ENCODE measurements at places on chromosomes 11 and 22.
A peak's percentile ranks its signal among the peaks of the same experiment; 100 is the strongest.

- no peak for DNase-seq
Measured at GRCh38 chr11:47434011-47434786, 8.0 kb upstream of the PSMC3 start.

DNA sequence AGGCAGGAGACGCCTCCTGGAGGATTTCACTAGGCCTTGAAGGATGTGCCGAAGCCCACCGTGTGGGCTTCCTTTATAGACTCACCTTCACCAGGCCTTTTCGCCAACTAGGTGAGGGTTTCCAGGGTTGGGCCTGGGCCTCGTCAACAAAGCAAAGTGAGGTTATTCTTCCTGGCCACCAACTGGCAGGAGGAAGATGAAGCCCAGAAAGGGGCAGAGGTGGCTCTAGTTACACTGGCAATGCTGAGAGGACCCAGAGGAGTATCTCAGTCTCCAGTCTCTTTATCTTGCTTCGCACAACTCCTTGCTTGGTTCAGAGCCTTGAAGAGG is 404 bp upstream of the RELT start:
- no peak for DNase-seq

GRCh38 chr11:111408789-111409727 is 30.0 kb upstream of the POU2AF1 start:
- DNase-seq: no peak

- DNase-seq: no peak
Measured at GRCh38 chr11:12459865-12460444, 82.6 kb downstream of the PARVA start.

- DNase-seq: no peak
Measured at GRCh38 chr11:118634431-118635236, 27.2 kb downstream of the PHLDB1 start.

DNA sequence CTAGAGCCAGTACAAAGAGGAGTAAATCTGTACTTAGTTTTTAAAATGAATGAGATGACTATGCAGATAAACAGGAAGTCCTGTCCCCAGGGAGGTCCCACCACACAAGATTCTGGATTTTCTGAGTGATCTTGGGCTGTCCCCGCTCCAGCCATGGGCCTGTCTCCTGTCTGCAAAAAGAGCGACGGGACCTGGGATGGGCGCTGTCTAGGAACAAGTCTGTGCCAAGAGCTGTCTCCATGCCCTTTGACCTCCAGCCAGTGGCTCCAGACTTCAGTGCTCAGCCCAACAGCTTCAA is 6.0 kb downstream of the CSNK1E start:
- DNase-seq: peak; percentile 56

DNA sequence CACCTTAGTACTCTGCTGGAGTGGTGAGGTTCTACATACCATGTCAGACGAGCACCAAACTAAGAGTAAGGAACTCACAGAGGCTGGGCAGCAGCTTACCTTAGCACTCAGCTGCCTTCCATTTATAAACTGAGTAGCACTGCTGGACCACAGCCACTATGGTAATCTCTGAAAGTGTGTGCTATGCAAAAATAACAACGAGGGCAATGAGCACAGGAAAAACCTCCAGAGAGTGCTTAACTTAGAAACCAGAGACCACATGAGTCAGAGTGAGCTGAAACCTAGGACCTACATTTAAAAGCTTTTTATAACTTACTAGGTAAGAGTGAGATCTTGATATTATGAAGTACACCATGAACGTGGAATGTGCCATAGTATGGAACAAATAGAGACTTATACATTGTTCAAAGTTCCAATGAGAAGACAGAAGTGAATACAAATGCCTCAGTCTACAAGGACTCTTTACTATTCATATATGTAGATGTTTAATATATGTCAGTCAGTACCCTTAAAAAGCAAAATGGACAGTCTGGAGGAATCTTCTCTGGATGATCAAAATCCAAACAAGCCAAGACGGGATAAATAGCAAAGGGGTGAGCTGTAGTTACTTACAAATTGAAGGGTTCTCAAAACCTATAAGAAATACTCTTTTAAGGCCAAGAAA is 17.2 kb upstream of the CD59 start:
- DNase-seq: no peak

DNA sequence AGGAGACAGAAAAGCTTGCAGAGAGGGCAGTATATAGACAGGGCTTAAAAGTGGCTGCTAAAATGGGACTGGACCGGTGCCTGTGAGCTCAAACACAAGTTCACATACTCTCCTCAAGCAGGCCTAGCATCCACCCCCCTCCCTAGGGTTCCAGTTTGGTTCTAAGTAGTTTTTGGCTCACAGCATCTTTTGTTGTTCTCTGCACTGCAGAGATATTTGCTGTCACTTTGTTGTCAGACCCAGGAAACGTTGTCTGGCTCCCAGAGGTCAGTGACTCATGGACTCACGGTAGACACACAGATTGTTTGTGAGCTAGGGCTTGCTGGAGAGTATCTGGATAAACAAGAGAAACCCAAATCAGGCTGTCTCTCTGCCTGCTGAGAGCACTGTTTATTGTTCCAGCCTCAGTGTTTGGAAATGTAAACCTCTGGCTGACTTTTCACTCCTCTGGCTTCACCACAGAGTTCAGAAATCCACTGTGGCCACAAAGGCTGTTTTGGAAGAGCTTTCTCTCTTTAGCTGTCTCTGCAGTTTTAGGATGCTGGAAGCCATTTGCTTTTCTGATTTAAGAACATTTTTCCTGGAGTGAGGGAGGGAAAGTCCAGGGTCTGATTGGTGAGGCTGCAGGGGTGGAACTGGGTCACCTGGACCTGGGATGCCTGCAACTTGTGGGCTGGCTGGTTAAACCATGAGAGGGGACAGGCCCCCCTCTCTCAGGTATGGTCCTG is 303.7 kb upstream of the PLET1 start:
- no peak for DNase-seq

DNA sequence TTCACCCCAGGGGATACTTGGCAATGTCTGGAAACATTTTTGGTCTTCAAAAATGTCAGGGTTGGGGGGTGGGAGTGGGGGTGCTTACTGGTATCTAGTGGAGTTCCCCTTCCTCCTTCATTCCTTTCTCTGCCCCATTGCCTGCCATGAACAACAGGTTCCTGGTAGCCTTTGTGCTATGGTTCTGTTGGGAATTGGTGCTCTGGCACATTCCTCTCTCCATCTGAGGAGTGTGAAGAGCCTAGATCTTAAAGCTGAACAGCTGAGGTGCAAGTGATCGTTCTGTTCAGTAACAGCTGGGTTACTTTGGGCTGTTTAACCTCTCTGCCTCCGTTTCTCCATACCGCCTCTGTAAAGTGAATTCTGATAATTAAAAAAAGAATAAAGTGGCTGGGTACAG is 64.3 kb downstream of the C22orf31 start:
- no peak for DNase-seq

Data from OCI-LY7 (cell line).